ENCODE measurements at places on chromosomes 3 and 15.

DNA sequence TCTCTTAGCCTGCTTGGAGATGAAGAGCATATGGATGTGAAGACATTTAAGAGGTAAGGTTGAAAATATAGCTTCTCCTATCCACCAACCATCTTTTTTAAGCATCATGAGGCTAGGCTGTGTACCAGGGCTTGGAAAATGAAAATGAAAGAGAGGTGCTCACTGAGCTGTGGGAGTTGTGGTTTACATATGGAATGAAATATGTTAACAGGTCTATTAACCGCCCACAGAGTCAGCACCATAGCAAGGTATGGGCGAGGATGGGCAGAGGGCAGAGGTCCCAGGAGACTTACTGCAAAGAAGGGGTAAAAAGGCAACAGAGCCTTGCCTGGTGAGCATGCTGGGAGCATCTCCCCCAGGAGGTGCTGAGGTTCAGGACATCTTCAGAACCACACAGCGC, 273.1 kb downstream of the GABRG3 start:
- no peak for DNase-seq

DNA sequence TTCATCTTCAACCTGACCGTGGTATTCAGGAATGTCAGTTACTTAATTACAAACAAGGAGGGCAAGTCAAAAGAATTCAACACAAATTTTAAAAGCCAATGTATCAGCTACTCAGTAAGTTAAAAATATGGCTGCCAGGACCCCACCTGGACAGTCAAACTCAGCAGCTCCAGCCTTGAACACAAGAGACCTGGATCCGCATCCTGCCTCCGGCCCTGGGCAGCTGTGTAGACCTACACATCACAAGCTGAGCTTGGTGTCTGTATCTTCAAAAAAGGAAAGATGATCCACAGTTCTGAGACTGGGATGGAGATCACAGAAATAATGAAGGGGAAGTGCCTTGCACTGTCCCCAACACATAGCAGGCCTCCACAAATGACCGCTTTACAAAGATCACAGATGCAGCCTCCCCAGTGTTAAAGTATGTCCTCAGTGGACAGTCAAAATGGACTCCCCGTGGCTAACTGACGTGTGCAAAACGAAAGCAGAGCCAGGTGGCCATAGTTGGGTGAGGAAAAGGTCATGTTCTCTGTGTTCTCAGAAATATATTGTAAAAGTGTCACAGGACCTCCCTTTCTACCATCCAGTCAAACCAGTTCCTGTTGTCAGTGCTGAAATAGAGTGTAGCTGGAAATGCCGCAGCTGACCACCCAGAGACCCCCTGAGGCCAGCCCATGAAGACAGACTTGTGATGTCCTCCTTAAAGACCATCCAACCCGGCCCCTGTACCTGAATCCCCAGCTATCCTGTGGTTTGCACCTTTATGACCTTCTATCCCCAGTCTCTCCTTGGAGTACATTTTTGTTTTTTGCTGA, 168.5 kb upstream of the NSMCE3 start:
- DNase-seq: no peak

DNA sequence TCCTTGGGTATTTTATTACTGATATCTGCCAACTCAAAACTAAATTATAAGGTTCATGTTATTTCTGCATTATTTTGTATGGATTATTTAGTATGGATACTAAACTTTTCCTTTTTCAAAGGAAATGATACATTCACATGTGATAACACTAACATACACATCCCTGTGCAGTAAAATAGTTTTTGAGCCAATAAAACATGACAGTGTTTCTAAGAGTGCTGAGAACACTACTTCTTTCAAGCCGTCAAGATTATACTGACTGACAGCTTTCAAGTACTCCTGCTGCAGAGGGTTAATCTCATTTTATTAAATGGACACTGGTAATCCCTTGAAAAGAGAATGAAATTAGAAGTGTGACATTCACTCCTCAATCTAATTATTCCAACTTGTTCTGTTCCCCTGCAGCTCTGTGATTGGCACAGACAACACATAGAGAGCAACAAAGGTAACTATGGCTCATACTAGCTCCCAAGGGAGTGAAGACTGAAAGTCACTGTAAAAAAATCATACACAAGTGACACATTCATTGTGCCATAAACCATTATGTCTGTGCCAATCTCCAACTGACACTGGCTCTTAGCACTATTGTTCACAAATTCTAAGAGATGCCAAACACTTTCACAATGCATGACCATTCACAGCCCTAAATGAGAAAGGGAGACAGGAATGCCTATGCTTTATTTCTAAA, 468.6 kb downstream of the SHQ1 start:
- no peak for DNase-seq

DNA sequence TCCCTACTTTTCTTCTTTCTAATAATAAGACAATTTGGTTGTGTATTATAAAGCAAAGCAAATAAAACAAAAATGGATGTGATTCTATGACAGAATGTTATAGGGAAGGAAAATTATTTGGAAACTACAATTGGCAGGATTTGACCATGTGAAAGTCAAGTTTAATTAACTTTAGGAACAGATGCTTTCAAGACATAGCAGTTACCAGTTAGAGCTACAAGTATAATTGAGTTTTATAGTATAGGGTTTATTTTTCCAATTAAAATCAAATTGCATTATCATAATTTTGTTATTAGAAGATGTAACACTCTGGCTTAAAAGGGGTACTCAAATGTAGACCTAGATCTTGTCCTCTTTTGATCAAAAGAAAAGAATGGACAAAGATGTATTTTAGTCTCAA, 110.9 kb downstream of the ROBO2 start:
- no peak for DNase-seq

- DNase-seq: no peak
These were observed 30.3 kb upstream of the C15orf39 start for GRCh38 chr15:75171408-75171807.

DNA sequence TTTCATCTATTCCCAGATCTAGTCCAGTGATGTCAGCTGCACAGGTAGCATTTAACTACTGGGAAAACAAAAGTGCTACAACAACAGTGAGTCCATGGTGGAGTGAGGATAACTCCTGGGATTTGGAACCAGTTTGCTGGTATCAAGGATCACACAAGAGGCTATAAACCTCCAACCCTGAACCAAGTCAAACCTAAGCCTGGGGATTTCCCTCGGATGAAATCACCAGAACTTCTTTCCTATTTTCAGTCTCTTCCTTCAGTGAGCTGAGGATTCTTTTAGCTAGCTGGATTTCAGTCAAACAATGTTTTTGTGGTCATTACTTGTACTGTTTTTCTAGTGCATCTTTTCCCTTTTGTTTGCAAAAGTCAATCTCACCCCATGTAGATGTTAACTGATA, 31.5 kb downstream of the SEC22C start:
- DNase-seq: no peak

DNA sequence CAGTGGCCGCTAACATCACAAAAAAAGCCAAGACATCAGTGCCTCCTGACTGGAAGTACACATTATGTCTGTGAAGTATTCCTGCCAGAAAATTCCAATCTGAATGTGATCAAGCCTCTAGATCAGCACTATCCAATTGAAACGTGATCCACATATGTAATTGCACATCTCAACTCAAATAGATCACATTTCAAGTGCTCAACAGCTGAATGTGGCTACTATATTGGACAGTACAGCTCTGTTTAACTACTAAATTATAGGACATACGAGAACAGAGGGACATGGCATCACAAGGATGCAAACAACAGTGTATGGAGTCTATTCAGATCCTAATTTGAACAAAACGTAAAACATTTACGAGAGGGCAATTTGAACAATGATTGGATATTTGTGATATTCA, 542 bp upstream of the UBAP1L start:
- DNase-seq: no peak

DNA sequence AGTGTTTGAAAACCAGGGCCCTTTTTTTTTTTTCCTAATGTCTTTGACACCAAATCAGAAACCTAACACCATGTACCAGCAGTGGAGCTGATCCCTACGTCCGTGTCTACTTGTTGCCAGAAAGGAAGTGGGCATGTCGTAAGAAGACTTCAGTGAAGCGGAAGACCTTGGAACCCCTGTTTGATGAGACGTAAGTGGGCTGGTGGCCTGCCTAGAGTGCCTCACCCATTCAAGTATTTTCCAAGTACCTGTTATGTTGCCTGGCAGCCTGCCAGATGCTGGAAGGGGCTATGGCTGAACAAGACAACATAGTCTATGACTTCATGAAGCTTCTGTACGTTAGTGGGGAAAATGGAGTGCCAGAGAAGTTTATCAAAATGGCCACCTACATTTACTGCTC, 39.7 kb downstream of the ESYT3 start:
- no peak for DNase-seq

- DNase-seq: no peak
These were observed 108.4 kb downstream of the SHQ1 start for GRCh38 chr3:72739531-72740466.

- DNase-seq: no peak
These were observed 596.1 kb downstream of the TUSC7 start for GRCh38 chr3:117305681-117306080.

DNA sequence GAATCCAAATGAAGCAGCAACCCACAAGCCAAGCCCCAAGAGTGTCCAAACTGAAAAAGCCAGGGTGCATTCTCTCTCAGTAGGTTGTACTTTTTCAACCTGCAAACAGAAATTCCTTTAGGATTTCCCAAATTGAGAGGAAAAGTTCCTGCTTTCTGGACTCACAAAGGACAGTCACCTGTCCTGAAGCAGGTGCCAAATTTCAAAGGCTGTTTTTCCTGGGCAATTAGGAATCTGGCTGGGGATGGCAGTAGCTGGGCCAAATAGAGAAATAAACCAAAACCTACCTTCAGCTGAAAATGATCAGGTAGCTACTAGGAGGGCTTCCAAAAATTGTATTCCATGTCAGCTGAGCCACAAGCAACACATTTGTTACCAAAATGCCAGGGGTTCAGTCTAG, 83.1 kb upstream of the TP63 start:
- DNase-seq: no peak
